ENCODE measurements at places on chromosomes 4 and X.

DNA sequence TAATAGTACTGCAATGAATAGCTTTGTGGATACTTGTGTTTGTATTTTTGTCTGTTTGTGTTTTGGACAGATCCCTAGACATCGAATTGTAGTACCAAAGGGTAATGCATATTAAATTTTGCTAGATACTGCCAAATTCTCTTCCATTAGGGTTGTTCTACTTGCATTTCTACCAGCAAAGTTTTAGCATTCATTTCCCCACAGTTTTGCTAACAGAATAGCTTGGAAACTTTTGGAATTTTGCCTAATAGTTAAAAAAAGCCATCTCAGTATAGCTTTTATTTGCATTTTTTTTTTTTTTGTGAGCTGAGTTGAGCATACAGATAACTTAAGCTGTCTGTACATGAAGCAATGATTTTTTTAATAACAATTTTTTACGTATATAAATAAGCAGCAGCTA is 1084.9 kb downstream of the ADGRL3 start:
- DNase-seq: no peak

DNA sequence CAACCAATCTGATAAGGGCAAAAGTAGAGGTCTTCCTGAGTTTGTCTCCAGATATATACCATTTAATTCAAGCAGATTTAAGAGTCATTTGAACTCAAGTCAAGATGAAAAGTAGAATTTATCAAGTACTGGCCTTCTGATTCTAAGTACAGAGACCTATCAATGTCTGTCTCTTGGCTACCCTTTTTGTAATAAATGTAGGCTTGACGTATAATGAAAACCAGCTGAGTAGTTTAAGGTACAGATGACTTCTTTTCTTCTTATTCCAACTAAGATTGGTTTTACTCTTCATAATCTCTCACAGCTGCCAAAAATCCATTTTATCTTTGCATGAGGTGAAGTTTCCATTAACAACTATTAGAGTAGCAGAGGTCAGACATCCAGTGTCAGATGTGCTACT is 867.6 kb downstream of the FAT4 start:
- DNase-seq: no peak

GRCh38 chr4:175927121-175927520 is 115.1 kb upstream of the GPM6A start:
- no peak for DNase-seq

DNA sequence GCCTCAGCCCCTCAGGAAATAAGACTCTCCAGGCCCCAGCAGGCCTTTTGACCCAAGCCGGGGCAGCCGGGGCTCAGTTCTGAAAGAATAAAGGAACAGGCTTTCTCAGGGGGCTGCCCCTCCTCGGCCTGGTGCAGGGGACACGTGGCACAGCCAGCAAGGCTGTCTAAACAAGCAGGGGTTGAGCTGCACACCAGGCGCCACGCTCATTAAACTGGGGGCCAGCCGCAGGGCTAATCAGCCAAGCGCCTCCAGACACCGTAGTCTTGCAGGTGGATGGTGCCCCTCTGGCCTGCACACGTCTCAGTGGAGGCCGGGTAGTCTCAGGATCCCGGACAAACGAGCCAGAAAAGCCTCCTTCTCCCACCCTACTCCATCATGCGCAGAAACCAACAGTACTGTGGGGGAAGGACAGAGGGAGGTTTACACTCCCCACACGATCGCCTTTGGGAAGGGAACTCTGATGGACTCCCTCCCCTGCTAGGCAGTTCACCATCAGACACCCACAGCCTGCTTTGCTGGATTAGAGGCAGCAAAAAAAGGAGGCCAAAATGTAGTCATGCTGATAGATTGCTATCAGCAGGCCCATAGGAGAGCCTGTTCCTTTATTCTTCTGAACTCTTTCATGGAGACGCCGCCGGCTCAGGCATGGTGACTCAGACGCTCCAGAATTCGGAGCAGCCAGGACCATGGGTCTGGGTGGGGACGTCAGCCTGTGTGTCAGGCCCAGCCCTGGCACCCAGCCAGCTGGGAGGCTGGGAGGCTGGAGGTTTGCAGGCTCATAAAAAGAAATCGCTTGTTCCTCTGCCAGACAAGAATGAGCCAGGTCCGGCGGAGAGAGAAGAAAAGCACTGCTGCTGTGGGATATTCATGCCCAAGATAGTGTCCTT is 342.4 kb downstream of the BCOR start:
- no peak for DNase-seq
